ENCODE measurements at places on chromosomes 13 and 19.

DNA sequence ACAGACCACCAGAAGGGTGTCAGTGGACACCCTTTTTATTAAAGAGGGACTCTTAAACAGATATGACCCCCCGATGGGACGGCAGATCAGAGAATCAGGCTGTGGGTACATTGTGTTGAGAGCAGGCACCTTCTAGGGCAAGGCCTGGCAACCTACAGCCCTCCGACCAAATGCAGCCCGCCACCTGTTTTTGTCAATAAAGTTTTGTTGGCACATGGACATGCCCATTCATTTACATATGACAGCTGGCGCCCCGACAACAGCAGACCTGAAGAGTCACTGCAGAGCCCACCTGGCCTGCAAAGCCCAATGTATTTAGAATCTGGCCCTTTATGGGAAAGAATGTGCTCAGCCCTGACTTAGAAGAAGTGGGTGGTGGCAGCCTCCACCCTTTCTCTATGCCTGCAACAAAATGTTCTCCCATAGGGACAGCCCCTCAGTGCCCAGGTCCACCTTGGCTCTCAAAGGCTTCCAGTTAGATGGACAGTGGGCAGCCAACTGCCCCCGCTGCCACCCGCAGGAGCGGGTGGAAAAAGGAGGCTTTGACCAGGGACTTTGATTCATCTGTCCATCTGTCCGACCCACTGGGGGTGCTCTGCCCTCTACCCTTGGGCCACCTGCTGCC lies 184.9 kb downstream of the PTPRS start:
- no peak for DNase-seq

- DNase-seq: no peak
Measured at GRCh38 chr13:35484384-35484783, 7.9 kb upstream of the MAB21L1 start.

DNA sequence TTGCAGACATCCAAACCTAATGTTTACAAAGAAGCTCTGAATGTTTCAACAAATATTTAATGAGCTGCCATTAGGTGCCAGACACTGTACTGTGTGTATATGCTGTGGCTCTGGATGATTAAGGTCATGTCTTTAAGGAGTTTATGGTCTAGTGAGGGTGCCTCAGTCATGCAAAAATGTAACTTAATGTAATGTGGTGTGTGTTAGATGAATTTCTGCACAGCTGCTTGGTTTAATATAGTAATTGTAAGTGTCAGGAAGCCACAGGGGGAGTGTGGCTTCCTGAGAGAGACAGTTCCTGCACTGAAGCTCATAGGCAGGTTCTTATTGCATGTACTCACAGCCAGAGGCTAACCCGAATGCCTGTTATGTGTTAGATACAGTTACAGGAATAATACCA lies 43.3 kb downstream of the SPATA13 start:
- no peak for DNase-seq

- DNase-seq: no peak
Measured at GRCh38 chr13:98397221-98397620, 179.7 kb downstream of the STK24 start.

GRCh38 chr13:35978607-35979316 lies 152.4 kb downstream of the DCLK1 start:
- DNase-seq: peak; percentile 24

- no peak for DNase-seq
Measured at GRCh38 chr13:50654331-50654730, 189.2 kb downstream of the DLEU7 start.

GRCh38 chr19:16559780-16560276 lies 12.4 kb downstream of the SLC35E1 start:
- no peak for DNase-seq

DNA sequence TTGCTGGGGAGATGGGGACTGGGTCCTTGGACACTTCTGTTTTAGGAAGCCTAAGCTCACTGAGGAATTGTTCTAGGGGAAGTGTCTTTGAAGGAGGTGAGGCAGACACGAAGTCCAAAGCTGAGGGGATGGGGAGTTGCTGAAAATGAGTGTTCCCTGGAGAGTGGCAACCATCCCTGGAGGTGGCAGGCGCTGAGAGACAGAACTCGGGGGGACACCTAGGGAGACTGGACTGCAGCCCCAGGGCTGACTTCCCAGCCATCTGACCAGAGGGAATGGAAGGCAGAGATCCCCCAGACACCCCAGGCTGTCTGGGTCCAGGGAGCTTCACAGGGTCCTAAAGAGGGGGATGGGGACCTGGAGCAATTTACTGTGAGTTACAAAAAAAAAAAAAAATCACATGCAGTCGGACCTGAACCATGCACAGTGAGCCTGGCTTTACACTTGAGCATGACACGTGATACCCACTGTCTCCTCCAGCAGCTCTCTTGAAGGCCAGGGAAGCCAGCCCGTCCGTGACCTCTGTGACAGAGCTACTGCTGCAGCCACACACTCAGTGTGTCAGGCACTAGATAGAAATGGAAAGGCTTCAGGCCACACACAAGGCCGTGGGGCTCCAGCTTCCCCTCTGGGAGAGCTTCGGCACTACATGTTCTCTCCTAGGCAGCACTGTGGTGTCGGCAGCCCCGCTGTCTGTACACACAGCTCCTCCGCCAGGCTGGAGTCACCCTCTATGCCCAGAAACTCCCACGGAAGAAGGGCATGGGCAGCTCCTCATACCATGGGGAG lies 77.1 kb upstream of the KCTD15 start:
- no peak for DNase-seq

- peak; percentile 39 for DNase-seq
Measured at GRCh38 chr19:13784731-13785452, 10.4 kb upstream of the ZSWIM4 start.

- DNase-seq: no peak
Measured at GRCh38 chr13:76976490-76976889, 15.4 kb upstream of the CLN5 start.

DNA sequence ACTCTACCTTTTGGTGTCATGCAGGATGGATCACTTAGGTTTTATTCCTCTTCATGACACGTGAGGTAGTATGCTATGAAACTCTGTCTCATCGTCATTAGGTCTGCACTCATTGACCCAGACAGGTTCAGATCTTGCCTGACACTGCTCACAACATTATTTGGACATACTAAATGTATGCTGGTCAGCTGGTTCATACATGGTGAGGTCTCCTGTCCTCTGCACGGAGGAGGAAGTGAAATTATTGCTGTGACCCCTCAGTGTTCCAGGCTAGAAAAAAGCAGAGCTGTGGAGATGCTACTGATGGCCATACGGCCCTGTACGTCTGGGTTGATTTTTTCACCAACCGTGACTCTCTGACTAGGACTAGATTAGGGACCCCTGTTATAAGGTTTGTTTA lies 35.8 kb downstream of the LATS2 start:
- DNase-seq: no peak

DNA sequence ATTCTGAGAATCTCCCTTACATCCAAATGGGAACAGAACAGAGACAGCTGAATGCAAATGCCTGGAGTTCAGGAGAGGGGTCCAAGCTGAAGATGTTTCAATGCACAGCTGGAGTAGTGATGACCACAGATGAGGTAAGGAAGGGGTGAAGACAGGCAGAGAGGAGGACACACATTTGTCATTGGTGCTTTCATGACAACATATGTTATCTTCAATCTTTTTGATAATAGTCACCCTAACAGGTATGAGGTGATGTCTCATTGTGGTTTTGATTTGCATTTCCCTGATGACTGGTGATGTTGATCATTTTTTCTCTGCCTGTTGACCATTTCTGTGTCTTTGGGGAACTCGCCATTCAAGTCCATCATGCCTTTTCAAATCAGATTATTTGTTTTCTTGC lies 19.2 kb downstream of the SIGLEC7 start:
- DNase-seq: no peak

DNA sequence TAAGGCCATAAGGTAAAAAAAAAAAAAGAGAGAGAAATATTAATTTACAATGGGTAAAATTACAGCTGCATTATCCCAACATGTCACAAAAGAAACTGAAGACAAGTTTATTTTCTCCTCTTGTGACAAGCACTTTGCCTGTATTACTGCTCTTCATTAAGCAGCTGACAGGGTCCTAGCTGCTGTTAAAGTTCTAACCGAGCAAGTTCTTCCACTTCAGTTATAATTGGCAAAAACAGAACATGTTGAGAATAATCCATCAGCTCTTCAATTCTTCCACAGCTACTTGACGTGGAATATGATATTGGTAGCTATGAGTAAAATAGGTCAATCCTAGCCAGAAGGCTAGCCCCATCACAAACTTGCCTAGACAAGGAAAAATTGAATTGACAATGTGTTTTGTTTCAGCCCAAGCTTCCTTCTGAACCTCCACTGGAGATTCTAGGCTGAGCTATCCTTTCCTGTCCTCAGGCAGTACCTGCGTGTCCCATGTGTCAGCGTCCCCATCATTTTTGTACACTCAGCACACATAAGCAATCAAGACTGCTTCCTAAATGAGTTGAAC lies 32.2 kb upstream of the DOCK9 start:
- DNase-seq: no peak

- DNase-seq: no peak
Measured at GRCh38 chr13:57665481-57665880, 33.9 kb downstream of the PCDH17 start.

DNA sequence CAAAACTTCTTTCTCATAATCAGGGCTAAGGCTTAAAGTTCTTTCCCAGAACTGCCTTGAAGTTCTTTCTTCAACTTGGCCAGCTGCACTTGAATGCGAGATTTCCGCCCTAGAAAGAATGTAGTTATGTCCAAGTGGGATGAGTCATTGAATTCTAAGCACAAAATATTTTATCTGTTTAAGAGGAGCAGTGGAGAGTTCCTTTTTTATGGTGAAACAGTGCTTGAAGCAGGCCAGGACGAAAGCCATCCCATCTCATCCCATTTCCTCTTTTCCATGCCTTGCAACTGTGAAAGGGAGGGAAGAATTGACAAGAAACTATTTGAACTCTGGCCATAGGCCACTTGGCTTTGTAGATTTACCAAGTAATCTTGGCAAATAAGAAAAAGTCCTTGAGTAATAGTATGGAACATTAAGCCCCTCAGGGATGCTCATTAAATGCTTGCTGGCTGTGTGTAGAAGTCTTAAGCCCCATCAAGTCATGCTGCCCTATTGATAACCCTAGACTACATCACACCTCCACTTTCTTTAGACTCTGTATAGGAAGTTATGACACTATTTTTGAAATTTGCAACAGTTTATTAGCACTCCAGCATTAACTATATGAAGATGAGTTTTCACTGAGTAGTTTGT lies 174.5 kb downstream of the KCTD12 start:
- DNase-seq: no peak

DNA sequence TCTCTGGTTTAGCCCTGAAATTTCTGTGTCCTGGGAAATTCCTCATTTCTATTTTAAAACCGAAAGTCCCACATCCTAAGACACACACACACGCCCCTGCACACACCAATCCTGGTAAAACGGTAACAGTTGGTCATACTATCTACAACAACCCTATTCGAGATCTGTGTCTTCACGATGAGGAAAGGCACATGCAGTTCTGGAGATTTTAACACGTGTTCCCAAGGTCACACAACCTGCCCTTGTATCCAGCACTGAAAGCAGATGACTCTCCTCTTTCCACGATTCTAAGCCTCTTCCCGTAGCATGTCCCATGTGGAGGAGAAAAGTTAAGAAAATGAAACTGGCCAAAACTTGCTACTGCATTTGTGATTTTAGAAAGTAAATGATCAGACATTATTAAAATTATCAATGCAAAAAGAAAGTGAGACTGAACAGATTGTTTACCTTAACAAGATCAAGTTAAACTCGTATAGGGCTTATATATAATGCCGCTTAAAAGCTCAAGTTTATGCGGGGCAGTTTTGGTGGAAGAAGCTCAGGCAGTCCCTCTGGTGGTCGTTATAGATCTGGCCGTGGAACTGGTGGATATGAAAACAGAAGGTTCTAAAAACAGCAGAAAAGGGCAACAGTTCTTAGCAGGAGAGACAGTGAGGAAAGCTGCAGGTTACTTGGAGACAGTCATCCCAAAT lies 32.7 kb downstream of the VSTM1 start:
- DNase-seq: no peak

DNA sequence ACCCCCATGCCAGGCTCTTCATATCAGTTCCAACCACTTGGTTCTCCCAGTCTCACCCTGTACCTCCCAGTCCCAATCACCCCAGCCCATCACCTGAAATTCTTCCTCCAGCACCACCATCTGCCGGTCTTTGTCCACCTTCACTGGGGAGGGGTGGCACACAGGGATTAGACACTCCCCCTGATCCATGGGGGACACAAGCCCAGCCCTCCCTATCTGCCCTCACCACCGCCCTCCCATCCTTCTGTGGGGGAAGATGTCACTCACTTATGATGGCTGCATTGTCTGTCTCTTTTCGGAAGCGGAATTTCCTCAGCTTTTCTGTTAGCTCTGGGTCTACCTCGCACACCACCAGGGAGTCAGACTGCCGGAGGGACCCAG lies 685 bp downstream of the GMFG start:
- no peak for DNase-seq

DNA sequence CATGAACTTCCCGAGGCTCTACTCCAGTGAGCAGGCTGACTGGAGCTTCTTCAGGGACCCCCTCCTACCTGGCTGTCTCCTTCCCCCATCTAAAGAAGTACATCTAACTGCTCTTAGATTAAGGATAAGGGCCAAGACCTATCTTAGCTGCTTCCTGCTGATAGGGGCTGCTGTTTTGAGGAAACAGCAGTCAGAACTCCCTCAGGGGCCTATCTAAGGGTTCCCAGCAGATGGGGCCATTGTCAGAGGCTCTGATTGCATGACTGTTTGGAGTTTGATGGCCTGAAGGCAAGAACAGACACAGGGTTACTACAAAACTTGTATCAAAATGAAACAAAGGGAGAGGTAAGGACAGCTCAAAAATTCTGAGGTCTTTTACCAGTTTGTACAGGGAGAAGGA lies 2636.9 kb upstream of the PCDH20 start:
- DNase-seq: no peak

DNA sequence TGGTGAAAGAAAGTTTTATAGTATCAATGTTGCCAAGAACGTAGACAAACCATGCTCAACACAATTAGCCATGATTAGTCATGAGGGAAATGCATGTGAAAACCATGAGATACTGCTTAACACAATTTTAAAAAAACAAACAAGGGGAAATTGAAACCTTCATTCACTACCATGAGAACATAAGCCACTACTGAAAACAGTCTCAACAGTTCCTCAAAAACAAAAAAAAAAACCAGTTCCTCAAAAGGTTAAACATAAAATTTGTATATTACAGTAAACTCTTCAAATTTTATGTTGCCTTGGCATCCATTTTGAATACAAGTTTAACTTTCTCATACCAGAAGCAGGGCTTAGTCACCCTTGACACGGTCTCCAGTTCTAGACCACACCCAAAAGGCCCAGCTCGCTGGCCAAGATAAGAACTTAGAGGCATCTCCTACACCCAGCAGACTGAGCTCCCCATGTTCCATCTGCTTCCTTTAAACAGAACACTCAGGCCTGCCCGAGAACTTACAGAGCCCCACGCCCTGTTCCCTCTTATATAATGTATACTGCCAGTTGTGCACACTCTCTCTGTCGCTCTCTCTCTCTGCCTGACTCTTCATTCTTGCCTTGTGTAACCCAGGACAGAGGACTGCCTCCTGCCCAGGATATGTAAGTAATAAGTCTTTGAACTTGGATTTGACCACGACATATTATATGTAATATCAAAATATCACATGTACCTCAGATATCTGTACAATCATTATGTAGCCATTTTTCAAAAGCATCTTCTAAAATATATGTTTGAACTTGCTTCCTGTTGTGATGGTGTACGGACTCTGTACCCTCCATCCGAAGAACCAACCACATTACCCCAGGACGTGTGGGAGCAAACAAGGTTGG lies 67.4 kb downstream of the STK24 start:
- DNase-seq: no peak

- DNase-seq: no peak
Measured at GRCh38 chr19:47330466-47330869, 1.5 kb upstream of the C5AR2 start.

GRCh38 chr13:110034031-110034549 lies 247.7 kb upstream of the IRS2 start:
- no peak for DNase-seq

GRCh38 chr13:44504116-44504515 lies 72.0 kb downstream of the TSC22D1 start:
- no peak for DNase-seq
